SK-N-SH treated with all-trans-retinoic acid at 6 μM for 48 hours (cell line): ENCODE measurements at places on chromosomes 3 and 15.

- peak; percentile 53 for ATAC-seq
These were observed 638.6 kb upstream of the TBL1XR1 start for GRCh38 chr3:177835917-177836316.

- ATAC-seq = peak; percentile 55
These were observed 15.4 kb downstream of the HOMER2 start for GRCh38 chr15:82936966-82937711.

- no peak for ATAC-seq
These were observed 4.4 kb downstream of the UACA start for GRCh38 chr15:70758790-70759462.

DNA sequence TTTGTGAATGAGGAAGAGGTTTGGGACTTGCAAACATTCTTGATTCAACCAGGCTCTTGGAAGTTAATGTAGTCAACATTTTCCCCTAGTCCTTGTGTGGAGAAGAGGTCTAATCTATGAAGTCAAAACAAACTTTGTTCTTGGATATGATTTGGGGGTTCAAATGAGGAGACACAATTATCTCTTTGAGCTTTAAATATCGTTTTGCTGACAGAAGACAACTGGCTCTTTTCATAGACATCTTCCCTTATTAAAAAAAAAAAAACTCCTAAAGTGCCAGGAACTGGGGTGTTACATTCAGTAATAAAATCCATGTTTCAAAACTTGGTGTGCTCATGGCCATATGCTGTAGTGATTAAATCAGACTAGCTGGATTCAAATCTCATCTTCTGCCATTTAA, 345.3 kb upstream of the ICE2 start:
- no peak for ATAC-seq

DNA sequence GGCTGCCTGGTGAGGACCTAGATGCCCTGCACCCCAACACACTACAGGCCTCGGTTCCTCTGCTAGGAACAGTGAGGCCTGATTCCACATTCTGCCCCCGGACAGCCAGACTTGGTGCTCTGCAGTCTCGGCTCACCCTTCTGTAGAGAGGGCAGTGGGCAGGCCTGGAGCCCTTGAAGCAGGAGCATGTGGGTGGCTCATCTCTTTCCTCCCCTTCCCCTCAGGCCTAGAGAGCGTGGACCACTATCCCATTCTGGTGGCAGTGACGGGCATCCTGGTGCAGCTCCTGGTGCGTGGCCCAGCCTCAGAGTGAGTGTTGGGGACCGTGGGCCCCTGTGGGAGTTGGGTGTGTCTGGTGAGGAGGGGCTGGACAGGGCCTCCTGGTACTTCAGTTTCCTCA, 3.3 kb downstream of the AMIGO3 start:
- no peak for ATAC-seq

DNA sequence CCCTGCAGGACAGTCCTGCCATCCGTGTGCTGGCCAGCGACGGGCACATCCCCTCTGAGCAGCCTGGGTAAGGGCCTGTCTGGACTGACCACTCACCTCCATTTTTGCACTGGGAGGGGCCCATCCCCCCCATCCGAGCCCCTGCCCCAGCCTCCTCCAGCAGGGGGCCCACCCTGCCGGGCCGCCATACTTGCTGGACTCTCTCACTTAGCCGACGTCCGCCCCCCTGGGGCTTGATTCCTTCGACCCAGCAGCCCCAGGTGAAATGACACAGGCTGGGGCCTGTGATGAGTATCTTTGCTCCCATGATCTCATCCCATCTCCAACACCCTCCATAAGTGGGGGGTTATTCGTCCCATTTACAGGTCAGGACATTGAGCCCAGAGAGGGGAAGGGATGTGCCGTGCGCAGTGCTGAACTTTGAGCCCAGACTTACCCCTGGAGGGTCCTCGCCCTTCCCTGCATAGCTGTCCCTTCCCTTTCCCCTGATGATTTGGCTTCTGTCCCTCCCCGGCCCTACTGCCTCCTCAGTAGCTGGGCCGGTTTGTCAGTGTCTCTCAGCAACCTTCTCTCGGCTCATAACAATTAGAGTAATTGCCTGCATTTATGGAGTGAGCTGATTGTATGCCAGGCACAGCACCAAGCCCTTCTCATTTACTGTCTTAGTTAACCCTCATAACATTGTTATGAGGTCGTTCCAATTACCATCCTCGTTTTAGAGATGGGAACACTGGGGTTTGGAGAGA, 4.2 kb downstream of the LMAN1L start:
- ATAC-seq = peak; percentile 12

- no peak for ATAC-seq
These were observed 790 bp upstream of the SRGAP3 start for GRCh38 chr3:9250236-9250635.

DNA sequence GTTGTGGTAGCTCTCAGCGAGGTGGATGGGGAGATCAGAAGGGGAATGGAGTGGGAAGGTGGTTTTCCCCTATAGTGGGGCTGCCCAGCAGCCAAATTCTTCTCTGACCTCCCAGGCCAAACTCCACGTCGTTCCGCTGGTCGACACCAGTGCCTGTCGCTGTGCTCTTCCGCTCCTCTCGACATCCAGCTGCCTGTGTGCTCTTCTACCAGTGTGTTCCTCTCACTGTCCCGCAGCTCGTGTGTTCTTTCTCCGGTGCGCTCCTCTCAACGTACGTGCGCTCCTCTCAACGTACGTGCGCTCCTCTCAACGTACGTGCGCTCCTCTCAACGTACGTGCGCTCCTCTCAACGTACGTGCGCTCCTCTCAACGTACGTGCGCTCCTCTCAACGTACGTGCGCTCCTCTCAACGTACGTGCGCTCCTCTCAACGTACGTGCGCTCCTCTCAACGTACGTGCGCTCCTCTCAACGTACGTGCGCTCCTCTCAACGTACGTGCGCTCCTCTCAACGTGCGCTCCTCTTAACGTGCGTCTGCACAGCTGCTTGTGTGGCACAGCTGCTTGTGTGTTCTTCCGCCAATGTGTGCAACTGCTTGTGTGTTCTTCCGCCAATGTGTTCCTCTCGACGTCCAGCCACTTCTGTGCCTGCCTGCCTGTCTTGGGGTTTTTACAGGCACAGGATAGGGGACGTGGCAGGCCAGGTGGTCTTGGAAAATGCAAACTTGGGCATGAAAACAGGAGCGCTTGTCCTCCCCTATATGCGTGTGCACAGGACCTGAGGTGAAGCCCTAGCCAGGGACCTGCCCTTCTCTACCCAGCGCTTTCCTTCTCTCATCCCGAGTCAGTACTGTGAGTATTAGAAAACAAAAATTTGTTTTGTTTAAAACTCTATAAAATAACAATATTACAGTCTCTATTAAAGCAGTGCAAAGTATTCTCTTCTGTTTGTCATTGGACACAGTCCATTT, 991.1 kb downstream of the GBE1 start:
- no peak for ATAC-seq
